Endothelial cell (in vitro differentiated cells): ENCODE measurements at places on chromosomes 6 and 20. TPM values are rescaled to one million over a fixed set of nuclear protein-coding genes. Genes with fewer than 3 reads are reported as not detected.

Gene HLA-DQA2
- total RNA-seq: not detected

Gene DEFB124
- not detected for total RNA-seq

Gene NEU1
- total RNA-seq: 31.9 TPM

Gene ASIP
- not detected for total RNA-seq

Gene SCUBE3
- total RNA-seq: 1.2 TPM

Gene GTSF1L
- not detected for total RNA-seq

Gene HLA-DOA
- 7.3 TPM for total RNA-seq

Gene MAP3K5
- total RNA-seq: 0.33 TPM

DNA sequence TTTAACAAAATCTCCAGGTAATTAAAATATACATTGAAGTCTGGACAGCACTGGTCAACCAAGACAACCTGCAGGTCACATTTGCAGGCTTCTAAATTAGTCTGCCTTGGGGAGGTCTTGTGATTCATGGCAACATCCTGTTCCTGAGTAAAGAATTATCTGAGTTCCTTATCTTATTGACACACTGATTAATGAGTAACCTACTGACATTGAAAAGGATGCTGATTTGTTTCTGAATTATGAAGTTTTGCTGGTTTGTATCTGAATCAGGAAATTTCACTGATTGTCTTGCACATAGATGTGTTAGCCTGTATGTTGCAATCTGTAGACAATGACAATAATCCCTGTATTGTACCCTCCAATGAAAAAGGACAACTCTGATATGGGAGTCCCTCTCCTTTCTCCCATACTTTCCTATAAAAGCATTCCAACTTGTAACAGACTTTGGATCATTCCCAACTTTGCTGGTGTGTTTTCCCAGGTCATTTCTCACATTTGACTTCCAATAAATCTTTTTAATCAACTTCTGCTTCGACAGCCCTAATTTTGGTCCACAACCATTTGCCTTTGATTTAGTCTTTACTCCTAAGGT lies 80.0 kb downstream of the LAMP5 start:
- no peaks in the 10 kb centered on the region for H3K4me1 ChIP-seq
- no peak for DNase-seq
- H3K4me3 ChIP-seq: no peak overlapping the region
- peaks cover 2% of the 10 kb centered on the region for H3K27me3 ChIP-seq
- no peaks in the 10 kb centered on the region for H3K36me3 ChIP-seq
- H3K27ac ChIP-seq: no peak overlapping the region

DNA sequence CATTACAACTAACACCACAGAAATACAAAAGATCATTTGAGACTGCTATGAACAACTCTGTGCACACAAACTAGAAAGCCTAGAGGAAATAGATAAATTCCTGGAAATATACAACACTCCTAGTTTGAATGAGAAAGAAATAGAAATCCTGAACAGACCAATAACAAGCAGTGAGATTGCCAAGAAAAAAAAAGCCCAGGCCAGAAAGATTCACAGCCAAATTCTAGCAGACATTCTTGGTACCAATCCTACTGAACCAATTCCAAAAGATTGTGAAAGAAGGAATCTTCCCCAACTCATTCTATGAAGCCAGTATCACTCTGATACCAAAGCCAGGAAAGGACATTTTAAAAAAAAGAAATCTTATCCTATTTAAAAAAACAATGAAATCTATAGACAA lies 7.0 kb upstream of the CDK19 start:
- no peaks in the 10 kb centered on the region for H3K36me3 ChIP-seq
- no peak for DNase-seq
- peaks cover 2% of the 10 kb centered on the region for H3K27me3 ChIP-seq
- no peak overlapping the region for H3K4me3 ChIP-seq

DNA sequence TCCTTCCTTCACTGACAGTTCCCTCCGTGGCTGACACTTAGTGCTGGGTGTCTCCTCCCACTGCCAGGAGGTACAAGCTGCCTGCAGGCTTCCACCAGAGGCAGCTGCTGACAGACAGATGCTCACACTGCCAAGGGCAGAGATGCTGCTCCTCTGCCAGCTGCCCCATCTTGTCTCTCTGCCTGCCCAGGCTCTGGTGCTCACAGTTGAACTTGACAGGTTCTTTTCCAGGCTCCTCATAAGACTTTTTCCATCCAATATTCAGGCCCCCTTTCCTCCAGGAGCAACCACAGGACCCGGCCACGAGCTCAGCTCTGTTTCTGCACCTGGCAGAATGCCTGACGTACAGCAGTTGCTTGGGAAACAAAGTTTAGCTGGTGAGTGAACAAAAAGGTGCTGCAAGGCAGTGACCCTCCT lies 79.8 kb downstream of the PSMB1 start:
- peaks cover 3% of the 10 kb centered on the region for H3K27me3 ChIP-seq
- no peak overlapping the region for H3K4me3 ChIP-seq
- peaks cover under 1% of the 10 kb centered on the region for H3K36me3 ChIP-seq
- H3K4me1 ChIP-seq: no peaks in the 10 kb centered on the region
- DNase-seq: no peak

DNA sequence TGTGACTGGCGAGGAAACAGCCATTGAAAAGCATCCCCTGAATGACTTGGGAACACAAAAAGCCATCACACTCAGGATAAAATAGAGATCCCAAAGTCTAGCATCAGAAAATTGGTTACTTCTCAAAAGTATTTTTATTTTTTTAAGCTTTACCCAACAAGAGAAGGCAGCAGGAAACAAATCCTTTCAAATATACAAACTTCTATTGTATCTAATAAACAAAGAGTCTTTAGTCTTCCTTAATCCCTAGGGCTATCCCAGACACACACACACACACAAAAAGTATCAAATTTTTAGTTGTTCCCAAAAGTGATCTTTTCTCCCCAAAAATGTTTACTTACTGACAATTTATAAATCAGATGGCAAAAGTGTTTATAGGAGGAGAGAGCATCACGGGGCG lies 33.2 kb upstream of the MARCKS start:
- no peak overlapping the region for H3K27ac ChIP-seq
- DNase-seq: no peak
- no peaks in the 10 kb centered on the region for H3K4me1 ChIP-seq
- H3K27me3 ChIP-seq: peaks cover 2% of the 10 kb centered on the region

GRCh38 chr6:53795702-53796450 lies 1.1 kb downstream of the LRRC1 start:
- peak overlapping the region; percentile 50 for H3K27ac ChIP-seq
- peak overlapping the region; percentile 99 for H3K4me3 ChIP-seq
- DNase-seq: peak; percentile 34
- H3K27me3 ChIP-seq: peaks cover 19% of the 10 kb centered on the region
- peaks cover 29% of the 10 kb centered on the region for H3K4me1 ChIP-seq

DNA sequence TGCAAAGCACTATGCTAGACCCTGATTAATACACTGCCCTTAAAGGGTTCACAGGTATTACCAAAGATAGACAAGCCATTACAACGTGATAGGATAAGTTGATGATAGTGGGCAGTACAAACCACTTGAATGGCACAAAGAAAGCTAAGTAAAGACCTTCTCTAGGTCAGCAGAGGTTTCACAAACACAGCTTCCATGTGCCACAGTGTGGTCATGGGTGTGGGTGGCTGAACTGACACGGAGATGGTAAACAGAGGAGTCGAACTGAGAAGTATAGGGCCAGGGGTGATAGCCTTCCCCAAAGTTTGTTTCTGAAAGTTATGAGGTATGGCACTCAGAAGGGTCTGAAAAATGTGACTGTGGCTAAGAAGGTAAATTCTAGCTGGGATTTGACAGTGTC lies 4.3 kb downstream of the ZBTB9 start:
- no peak for DNase-seq
- peaks cover 15% of the 10 kb centered on the region for H3K4me1 ChIP-seq
- peaks cover 7% of the 10 kb centered on the region for H3K36me3 ChIP-seq

DNA sequence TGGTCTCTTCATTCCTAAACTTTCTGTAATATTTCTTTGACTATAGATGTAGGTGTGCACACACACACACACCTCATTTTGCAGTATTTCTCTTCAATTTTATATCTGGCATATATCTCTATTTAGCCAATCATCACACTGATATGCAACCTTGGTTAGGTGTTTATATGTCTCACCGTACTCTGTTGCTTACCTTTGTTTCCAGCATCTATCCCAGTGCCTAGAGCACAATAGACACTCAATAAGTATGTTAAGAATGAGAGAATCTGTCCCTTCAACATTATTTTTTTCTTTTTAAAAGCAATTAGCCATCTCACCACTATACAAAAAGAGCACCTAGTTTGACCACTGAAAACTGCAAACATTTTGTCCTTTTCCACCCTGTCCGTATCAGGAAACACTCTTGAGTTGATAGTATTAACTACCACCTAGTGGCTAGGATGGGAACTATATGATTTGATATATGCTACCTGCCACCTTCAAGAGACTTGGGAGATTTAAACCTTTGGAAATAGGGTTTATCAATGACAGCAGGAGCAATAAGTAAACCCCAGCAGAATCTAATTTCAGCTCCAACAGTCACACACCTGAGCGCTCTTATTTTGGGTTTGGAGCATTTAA lies 48.7 kb upstream of the RSPO3 start:
- H3K4me3 ChIP-seq: no peak overlapping the region
- no peak for DNase-seq
- no peak overlapping the region for H3K27ac ChIP-seq
- H3K27me3 ChIP-seq: no peaks in the 10 kb centered on the region

DNA sequence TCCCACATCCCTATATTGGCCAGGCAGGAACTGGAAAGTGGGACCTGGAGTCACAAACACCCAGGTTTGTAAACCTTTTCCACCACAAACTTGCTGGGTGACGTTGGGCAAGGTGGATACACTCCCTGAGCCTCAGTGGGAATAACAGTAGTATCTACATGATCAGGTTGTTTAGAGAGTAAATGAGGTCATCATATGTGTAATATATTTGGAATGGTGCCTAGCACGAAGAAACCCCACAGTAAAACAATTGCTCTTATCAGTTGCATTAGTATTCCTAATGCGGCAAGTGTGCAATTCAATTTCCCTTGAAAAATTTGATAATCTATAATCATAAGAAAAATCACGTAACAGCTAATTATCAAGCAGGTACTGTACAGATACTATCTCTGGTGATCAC lies 51.9 kb downstream of the HIVEP2 start:
- no peak overlapping the region for H3K27ac ChIP-seq
- no peak for DNase-seq
- no peak overlapping the region for H3K4me3 ChIP-seq
- no peaks in the 10 kb centered on the region for H3K27me3 ChIP-seq

- no peak overlapping the region for H3K4me3 ChIP-seq
- H3K36me3 ChIP-seq: no peaks in the 10 kb centered on the region
- no peaks in the 10 kb centered on the region for H3K27me3 ChIP-seq
- H3K4me1 ChIP-seq: peaks cover 19% of the 10 kb centered on the region
- no peak overlapping the region for H3K27ac ChIP-seq
- DNase-seq: no peak
Observed at GRCh38 chr20:17825960-17826843, 126.4 kb downstream of the BANF2 start.

- no peak overlapping the region for H3K27ac ChIP-seq
- no peak for DNase-seq
- no peaks in the 10 kb centered on the region for H3K27me3 ChIP-seq
- no peak overlapping the region for H3K4me3 ChIP-seq
- H3K36me3 ChIP-seq: no peaks in the 10 kb centered on the region
- H3K4me1 ChIP-seq: no peaks in the 10 kb centered on the region
Observed at GRCh38 chr20:14745830-14746229, 408.4 kb upstream of the FLRT3 start.

DNA sequence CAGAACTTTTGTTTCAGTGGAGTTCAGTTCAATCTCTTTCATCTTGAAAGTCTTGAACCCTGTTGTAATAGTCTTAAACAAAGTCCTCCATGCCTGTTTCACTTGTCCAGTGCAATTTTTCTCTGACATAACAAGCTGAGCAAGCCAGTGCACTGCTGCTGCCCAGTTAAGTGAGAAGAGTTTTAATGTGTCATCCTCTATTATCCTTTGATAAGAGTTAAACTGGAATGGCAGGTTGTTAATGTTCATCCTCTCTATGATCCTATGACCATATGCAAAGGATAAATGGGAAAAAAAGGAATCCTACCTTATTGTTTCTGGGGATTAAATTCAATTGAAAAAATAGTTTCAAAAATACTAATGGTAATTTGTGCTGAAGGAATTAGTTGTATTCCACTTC lies 197.5 kb downstream of the FRK start:
- no peak overlapping the region for H3K27ac ChIP-seq
- DNase-seq: no peak
- no peaks in the 10 kb centered on the region for H3K4me1 ChIP-seq
- no peaks in the 10 kb centered on the region for H3K36me3 ChIP-seq
- H3K4me3 ChIP-seq: no peak overlapping the region

GRCh38 chr6:169534039-169534421 lies 167.8 kb downstream of the WDR27 start:
- H3K4me1 ChIP-seq: no peaks in the 10 kb centered on the region
- DNase-seq: no peak
- no peak overlapping the region for H3K27ac ChIP-seq
- no peaks in the 10 kb centered on the region for H3K27me3 ChIP-seq
- peaks cover 20% of the 10 kb centered on the region for H3K36me3 ChIP-seq
- no peak overlapping the region for H3K4me3 ChIP-seq

GRCh38 chr6:73180763-73181619 lies 44.3 kb downstream of the KHDC1L start:
- H3K4me1 ChIP-seq: no peaks in the 10 kb centered on the region
- DNase-seq: no peak
- H3K27ac ChIP-seq: no peak overlapping the region
- H3K4me3 ChIP-seq: no peak overlapping the region

DNA sequence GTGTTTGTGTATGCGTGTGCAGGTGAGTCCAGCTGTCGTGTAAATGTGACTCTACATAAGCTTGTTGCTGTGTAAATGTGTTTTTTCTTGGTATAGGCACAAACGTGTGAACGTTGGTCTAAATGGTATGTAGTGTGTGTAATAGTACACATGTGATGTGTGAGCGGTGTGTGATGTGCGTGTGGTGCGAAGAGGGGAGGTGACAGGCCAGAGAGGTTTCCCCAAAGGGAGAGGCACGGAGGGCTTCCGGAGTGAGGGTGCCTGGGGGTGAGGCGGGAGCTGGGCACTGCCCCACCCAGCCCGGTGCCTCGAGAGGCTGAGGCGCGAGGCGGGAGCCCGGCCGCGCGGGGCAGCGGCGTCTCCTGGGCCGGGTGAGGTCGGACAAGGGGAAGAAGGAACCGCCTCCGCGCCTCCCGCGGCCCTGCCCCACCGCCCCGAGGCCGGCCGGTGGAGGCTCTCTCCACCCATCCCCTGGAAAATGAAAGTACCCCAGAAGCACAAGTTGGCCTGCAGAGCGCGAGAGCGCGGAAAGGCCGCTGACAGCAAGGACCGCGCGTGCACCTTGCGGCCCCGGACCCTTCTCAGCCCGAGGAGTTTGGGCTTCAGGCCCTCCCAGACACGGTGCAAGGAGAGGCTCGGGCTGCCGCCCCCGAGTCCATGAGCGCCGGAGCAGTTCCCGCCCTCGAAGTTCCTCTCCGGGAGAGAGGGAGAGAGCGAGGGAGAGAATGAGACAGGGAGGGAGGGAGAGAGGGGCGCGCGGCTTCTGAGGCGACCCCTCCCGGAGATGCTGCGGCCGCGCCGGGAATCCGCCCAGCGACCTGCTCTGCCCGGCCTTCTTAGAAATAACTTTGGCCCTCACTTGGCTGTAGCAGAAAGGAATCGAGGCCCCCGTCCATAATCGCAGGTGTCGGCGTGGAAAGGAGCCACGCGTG lies 43.2 kb upstream of the OSTM1 start:
- H3K27me3 ChIP-seq: peaks cover 56% of the 10 kb centered on the region
- H3K4me1 ChIP-seq: peaks cover 38% of the 10 kb centered on the region
- no peak for DNase-seq
- H3K4me3 ChIP-seq: peak overlapping the region; percentile 92
- peak overlapping the region; percentile 71 for H3K27ac ChIP-seq
